Activated CD8-positive, alpha-beta memory T cell treated with anti-CD3 and anti-CD28 coated beads, Interleukin-2, amount 10 ng/mL, durations not matched to agents 7 days and 5 days (primary cell): ENCODE measurements at places on chromosomes 3 and 15. TPM values are rescaled to one million over a fixed set of nuclear protein-coding genes. Genes with fewer than 3 reads are reported as not detected.

- no peak for DNase-seq
These were observed 9.8 kb downstream of the GP5 start for GRCh38 chr3:194389269-194389668.

DNA sequence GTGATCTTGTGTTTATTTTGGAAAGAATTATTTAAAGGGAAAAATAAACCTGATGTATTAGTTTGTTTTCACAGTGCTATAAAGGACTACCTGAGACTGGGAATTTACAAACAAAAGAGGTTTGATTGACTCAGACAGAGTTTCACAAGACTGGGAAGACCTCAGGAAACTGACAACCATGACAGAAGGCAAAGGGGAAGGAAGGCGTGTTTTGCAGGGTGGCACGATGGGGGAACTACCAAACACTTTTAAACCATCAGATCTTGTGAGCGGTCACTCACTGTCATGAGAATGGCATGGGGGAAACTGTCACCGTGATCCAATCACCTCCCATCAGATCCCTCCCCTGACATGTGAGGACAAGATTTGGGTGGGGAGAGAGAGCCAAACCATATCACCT, 87.0 kb downstream of the TP63 start:
- no peak for DNase-seq

- DNase-seq = no peak
These were observed 176.7 kb downstream of the DIPK2A start for GRCh38 chr3:144148356-144148755.

- DNase-seq = no peak
These were observed 40.8 kb upstream of the PRR23E start for GRCh38 chr3:127151992-127152650.

Gene PCLAF
- total RNA-seq = 139 TPM
